Amygdala (tissue), 56 donors: ENCODE measurements at places on chromosomes 5 and 9.

GRCh38 chr5:8399471-8399870 is 530.5 kb downstream of the MTRR start:
- DNase-seq = no peak

DNA sequence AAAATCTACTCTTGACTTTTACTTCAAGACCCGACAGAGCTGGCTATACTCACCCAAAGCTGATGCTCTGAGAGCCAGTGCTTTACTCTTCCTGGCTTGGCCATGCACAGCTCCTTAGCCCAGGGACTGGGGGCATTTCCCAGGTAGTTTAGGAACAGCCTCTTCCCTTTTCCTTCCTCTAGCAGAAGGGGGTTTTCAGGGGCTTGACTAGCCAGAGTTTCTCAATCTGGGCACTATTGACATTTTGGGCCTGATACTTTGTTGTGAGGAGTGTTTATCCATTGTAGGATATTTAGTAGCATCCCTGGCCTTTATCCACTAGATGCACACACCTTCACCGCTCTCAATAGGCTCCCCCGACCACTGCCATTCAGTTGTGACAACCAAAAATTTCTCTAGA is 50.0 kb upstream of the RFX3 start:
- DNase-seq = no peak

DNA sequence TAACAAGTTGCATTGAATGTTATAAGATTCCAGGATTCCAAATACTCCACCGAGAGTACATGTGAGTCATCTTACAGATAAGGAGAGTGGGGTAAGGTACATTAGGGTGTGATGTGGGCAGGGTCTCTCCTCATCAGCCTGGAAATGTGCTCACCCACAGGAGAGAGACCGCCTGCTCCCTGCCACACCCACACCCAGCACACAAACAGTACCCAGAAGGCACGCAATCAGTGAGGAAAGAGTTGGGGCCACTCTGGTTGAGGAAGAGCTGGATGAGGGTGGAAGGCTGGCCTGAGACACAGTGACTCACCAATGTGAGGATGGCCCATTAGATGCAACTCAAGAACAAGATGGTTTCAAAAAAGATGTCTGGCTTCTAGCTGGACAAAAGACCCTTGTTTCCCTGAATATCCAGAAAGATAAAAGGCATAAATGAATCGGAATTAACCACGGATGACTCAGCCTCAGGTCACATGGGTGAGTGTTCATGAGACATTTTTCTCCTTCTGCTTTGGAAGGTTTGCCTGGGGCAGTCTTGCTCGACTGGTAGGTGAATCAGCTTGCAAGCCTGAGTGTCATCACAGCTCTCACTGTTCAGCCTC is 51.1 kb upstream of the LHFPL2 start:
- no peak for DNase-seq

DNA sequence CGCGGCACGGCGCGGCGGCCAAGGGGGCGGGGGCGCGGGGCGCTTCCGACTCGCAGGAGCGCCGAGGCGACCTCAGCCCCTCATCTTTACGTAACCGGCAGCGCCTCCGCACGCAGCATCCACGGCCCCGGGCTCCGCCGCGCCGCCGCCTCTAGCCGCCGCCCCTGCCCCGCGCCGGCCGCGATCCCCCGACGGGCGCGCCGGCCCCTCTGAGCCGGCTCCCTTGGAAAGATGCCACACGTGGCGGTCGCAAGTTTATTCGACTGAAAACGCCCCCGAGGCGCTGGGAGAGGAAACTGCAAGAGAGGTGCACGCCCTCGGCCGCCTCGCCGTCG is 1.0 kb downstream of the KLF9 start:
- DNase-seq = no peak

GRCh38 chr9:35909687-35910612 is 660 bp downstream of the SPAAR start:
- no peak for DNase-seq

- DNase-seq = no peak
These were observed 314.1 kb upstream of the KIF2A start for GRCh38 chr5:61991866-61992265.

GRCh38 chr5:92518318-92518904 is 1062.6 kb downstream of the NR2F1-AS1 start:
- no peak for DNase-seq

GRCh38 chr9:70256123-70256551 is 2.6 kb upstream of the SMC5 start:
- no peak for DNase-seq

- no peak for DNase-seq
These were observed 34.1 kb downstream of the SLC6A3 start for GRCh38 chr5:1411099-1411498.

- no peak for DNase-seq
These were observed 39.7 kb upstream of the TNFAIP8 start for GRCh38 chr5:119316086-119316485.

GRCh38 chr5:13946111-13946510 is 1.6 kb upstream of the DNAH5 start:
- no peak for DNase-seq

- no peak for DNase-seq
These were observed 9.8 kb downstream of the RACK1 start for GRCh38 chr5:181233801-181234454.

DNA sequence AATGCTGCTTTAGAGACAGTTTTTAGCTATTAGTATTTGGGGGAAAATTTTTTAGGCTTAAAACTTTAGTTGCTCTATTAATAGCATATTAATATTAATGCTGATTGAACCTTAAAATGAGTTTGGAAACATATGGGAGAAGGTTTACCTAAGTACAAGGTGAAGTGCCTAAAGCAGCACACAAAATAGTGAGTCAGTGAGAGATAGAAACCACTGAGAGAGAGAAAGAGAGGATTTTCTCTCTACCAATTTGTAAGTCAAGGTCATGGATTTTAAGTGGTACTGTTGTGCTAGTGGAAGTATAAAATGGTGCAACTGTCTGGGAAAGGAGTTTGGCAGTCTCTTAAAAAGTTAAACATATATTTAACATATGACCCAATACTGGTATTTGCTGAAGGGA is 64.9 kb downstream of the MARCHF3 start:
- DNase-seq = no peak

DNA sequence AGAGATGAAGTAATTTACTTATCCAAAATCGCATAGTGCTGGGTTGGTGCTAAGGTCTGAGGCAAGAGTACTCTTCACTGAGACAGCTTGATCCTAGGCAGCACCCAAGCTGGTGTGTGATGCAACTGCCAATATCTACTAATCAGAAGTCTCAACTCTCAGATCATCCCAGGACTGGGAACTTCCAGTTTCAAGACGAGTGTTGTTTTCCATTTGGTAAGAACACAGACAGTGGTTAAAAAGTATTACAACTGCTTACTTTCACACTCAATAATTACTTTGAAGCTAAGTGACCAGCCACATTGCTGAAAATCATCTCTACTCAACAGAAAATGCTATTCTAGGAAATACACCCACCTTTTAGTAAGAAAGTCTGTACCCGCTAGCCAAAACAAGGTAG is 45.3 kb downstream of the FBXW11 start:
- no peak for DNase-seq

GRCh38 chr5:157252711-157253465 is 13.0 kb upstream of the CYFIP2 start:
- DNase-seq = no peak

DNA sequence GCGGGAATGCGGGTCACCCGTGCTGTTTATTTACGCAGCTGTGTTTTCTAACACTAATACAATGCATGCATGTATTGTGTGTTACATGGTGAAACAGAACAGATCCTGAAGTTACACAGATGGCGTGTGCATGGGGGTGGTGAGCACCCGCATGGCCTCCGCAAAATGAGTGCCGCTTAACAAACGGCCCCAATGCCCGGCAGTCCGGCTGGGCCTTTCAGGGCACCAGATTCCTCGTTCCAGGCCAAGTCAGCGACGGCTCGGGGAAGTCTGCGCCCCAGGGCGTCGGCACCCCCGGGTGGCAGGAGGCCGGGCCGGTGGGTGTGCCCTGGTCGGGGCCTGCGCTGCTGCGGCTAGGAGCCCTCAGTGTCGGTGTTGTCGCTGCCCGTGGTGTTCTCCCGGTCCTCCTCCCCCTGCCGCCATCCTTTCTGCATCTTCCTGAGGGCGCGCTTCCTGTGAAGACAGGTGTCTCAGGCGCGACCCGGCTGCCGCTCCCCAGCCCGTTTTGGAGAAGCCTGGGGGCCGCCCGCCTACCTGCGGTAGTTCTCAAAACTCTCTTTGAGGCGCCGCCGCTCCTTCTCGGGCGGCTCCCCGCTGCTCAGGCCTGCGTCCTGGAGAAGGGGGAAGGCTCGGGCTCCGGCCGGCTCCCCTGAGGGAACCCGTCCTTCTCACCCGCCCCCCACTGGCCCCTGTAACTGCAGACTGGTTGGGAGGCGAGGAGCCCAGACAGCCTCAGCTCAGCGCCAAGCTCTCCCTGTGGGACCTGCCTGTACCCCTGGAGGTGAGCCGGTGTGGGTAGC is 605 bp upstream of the DNLZ start:
- no peak for DNase-seq

GRCh38 chr5:75049456-75050351 is 2.7 kb downstream of the GCNT4 start:
- DNase-seq = no peak

DNA sequence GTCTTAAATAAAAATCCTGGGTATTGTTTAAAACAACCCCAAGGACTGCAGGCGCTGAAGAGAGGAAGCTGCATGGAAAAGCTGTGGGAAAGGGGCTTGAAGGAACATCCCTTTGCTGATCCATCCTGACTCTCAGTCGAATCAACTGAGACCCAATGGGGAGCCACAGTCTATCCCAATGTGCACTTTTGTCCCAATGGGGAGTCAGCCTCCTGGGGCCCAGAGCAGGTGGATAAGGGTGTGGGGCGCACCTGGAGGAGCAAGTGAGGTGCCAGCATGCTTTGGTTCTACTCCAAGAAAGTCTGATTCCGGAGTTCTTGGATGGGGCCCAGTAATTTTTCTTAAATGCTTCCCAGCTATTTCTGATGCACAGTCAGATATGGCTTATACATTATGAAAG is 118.1 kb downstream of the COL23A1 start:
- DNase-seq = no peak

DNA sequence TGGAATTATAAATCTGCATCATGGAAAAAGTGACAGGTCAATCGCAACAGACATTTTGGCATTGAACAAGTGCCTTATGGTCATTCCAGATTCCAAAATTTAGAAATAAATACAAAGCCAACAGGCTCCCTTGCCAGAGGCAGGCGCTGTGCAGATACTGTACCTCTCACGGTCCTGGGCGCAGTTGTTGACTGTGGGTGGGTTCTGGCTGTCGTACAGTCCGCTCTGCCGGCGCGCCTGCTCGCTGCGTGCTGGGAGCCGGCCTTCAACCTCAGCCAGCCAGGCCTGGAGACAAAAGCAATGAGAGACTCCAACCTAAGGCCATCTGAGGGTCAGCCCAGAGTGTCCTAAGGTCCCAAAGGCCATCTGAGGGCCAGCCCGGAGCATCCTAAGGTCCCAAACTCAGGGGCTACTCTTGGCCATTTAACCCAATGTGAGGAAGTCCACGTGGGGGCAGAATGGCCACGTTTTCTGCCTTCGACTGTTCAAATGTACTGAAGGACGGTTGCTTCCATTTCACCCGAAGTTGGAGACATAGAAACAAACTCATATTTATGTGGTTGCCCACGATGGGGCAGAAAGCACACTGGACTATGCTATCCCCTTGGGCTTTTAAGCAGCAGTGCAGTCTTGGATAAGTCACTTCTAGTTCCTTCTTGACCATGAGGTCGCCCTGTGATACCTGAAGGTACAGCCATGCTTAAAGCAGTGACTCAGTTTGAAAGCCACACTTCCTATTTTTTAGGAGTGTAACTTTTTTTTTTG is 65.2 kb downstream of the USP20 start:
- DNase-seq = no peak

- no peak for DNase-seq
These were observed 31.9 kb upstream of the JADE2 start for GRCh38 chr5:134493461-134494055.

DNA sequence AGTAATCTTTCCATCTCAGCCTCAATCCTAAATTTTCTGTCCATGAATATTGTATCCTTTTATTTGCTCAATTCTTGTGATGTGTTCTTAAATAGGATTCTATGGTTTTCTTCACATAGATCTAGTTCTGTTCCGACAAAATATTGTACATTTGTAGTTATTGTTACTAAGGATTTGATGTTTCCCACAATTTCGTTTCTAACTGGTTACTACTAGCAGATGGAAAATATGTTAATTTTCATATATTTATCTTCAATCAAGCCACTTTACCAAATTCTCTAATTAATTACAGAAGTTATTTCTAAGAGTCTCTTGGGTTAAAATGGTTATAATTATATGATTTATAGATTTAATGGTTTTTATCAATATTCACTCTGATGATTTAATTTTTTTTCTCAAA is 60.3 kb downstream of the SEC61B start:
- DNase-seq = no peak

DNA sequence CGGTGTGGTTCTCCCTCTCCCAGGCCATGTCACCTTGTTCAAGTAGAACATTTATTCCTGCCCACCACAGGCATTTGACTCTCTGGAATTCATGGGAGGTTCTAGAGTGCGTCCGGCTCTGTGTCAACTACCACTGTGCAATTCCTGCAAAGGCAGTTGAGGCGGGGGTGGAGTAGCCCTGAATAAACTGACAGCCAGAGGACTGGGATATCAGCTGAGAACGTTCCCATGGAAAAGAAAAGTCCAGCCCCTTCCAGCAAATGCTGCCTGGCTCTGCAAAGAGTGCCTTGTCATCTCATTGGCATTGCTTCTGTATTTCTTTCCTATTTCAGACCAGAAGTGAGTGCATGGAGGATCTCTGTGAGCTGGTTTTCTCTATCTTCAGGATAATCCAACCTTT is 18.9 kb upstream of the MEGF9 start:
- DNase-seq = peak; percentile 7

DNA sequence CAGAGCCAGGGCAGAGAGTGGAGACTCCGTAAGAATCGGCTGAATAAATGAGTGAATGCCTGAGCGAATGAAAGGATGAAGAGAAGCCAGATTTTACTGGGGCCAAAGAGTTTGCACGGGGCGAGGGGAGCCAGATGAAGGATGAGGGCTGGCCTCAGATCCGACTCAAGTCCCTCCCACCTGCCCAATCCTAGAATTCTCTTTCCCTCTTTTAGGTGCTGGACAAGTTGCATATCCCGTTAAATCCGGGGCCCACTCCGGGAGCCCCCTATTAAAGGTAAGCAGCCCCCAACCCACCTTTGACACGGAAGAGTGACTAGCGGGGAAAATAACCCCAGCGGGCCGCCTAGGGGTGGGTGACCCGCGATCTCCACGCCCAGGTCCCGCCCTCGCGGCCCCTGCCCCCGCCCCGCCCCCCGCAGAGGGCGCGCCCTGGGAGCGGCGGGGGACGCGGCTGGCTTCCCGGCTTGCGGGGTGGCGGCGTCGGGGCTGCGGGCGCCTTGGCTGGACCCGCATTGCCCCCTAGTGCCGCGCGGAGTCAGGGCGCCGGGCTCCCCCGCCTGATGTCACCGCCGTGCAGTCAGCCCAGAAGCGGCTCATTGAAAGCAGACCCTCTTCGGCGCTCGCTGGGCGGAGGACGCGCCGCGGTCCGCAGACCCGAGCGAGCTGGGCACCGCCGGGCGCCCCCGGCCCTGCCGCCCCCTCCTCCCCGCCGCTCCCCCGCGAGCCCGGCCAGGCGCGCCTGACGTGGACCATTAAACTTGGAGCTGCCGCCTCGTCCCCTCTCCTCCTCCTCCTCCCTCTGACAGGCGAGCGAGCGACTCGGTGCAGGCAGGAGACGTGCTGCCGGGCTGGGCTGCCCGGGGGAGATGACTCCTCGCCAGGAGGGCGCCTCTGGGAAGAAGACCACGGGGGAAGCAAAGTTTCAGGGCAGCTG is at the start of gene ADRA1B:
TSS of gene ADRA1B (plus strand) at position 579 of the 937 bp plus-strand sequence. CDS start 424 bp downstream, outside the sequence.
- DNase-seq = peak; percentile 69
